Activated CD4-positive, alpha-beta T cell treated with anti-CD3 and anti-CD28 coated beads, Interleukin-10, Interleukin-2, amounts not matched to agents 100 ng/mL and 50 ng/mL, durations not matched to agents 16 hours and 8 hours (primary cell): ENCODE measurements at places on chromosomes 1 and 21.

DNA sequence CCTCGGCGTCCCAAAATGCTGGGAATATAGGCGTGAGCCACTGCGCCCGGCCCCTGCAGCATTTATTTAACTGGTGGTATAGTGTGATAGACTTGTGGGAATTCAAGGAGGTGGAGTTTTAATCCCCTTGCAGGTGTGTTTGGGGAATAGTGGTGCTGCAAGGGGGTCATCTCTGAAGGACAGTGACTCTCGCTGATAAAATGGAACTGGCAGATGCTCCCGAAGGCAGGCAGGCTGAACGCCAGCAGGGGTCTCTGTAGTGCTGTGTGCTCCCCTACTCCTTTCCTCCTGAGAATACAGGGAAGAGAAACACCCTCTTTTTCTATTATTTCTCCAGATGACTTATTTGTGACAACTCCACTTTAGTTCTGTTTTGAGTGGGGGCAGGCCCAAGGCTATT lies 4.0 kb downstream of the OSCP1 start:
- peak; percentile 58 for DNase-seq

GRCh38 chr21:38611277-38611676 lies 113.0 kb upstream of the ERG start:
- no peak for DNase-seq

DNA sequence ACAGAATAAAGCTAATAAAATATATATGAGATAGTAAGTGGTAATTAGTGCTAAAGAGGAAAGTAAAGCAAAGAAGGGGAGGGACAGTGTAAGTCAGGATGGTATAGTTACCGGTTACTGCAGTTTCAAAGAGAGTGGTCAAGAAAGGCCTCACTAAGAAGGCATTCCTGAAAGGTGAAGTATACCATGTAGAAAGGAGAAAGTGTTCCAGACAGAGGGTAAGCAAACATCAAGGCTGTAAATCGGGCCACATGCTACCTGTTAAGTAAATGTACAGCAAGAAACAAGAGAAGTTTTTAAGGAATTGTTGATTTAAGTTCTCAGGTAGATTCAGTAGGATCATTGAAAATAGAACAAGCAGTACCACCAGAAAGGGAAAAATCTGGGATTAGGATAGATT lies 9.7 kb downstream of the DESI2 start:
- DNase-seq, result no peak

- DNase-seq, result no peak
These were observed 31.7 kb upstream of the BACE2 start for GRCh38 chr21:41136286-41136685.

DNA sequence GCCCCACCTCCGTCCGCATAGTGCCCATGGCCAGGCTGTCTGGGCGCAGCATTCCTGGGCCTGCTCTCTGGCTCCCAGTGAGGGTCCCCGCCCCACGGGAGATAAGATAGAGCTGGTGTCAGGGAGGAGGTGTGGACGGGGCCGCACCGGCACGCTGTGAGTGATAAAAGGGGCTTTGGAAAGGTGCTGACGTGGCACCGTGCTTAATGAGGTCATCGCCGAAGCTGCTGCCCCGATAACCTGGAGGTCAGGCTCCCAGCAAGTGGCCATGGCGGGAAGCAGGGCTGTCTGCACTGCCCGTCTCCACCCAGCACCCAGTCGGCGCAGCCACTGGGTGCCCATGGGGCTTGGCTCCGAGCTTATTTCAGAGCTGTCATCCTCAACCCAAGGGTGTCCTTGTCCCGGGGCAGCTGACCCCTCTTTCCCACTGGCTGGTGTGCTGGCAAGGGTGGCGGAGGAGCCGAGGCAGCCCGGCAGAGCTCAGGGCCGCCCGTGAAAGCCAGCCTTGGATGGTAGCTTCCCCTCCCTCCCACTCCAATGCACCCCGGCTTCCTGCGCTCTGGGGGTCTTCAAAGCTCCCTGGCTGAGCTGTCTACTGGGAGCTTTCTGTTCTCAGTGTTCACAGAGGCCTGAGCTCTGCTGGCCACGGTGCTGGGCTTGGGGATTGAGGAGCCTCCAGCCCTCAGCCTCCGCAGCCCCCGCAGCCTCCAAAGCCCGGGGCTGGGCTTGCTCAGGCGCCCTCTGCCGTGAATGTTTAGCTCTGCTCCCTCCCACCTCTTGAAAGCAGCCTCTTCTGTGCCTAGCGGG lies 105.1 kb upstream of the ARHGEF16 start:
- DNase-seq, result no peak

GRCh38 chr1:197961933-197962332 lies 44.8 kb downstream of the LHX9 start:
- DNase-seq, result peak; percentile 17

- DNase-seq, result peak; percentile 42
These were observed 16.2 kb downstream of the TTC39A start for GRCh38 chr1:51313961-51314777.

- peak; percentile 69 for DNase-seq
These were observed 14.7 kb upstream of the CFAP126 start for GRCh38 chr1:161382214-161383019.

GRCh38 chr21:46564391-46564790 lies 40.5 kb downstream of the S100B start:
- DNase-seq, result no peak

DNA sequence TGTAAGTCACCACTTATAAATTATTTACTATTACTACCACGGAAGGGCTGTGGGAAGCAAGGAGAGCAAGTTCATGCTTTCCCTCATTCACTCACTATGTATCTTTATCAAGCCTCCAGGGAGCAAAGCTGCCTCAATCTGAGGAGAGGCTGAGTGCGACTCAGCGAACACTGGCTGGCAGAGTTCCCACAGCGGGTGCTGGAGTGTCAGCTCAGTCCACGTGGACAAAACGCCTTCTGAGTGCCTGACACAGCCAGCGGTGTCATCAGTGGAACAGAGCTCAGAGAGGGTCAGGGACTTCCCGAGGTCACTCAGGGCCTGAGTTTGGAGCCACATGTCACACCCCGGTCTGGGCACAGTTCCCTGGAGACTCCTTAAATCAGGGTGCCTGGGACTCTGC lies 16.9 kb downstream of the MATN1 start:
- no peak for DNase-seq

GRCh38 chr21:16302851-16303282 lies 573.1 kb downstream of the USP25 start:
- DNase-seq, result no peak

DNA sequence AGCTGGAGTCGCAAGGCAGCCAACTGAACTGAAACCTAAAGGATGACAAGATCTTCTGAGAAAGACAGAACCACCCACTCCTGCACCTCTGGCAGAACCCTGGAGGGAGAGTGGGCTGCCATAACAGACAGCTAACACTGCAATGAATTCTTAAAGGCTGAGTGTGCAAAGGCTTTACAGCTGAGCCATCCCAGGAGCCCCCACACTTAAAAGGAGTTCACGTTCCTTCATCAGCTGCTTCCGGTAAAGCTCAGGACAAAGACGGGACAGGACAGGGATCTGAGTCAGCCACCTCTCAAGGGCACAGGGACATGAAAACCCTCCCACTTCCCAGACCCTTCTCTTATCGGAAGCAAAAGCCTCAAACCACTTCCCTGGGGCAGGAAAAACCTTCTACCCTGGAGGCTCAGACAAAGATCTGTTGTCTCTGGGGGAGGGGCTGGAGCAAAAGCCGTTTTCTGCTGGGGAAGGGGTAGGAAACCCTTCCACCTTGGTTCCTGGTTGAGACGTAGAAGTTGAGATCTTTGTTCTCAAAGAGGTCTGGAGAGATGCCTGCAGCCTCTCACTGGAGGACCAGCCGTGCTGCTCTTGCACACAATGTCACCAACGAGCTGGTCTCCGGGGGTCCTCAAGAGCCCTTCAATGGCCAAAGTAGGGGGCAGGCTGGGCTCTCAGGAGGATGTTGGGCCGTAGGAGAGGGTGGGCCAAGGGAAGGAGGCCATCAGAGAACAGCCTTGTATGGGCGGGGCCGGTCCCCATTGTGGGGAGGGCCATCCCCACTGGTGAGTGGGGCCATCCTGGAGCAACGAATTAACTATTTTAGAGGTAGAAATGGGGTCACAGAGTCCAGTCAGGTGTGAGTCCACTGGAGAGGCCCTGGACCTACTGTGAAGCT lies 452.4 kb downstream of the PTPRU start:
- DNase-seq, result peak; percentile 70

DNA sequence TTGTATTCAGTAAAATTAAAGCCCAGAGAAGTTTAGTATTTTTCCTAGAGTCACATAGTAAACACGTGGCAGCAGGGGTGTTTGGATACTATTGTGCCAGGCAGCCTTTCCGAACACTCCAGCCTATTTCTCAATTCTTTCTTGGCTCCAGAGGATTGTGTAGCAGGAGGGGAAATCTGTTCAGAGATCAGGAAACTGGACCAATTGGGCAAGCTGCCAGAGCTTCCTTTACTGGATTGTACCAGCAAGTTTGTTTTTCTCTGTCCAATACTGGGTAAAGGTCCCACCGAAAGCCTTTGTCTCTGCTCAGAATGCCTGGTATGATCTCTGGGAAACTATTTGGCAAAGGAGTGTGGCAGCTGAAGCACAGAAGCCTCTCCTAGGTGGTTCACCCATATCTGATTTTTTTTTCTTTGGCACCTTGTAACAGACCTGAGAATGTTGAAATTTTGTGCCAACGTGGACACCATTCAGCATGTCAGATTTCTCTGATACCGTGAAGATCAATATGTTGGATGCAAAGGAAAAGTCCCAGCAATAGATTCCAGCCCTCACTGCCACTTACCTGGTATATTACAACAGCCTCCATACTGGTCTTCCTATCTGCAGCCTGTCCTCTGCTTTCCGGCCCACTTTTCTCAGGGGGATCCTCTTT lies 126.2 kb downstream of the FGGY start:
- DNase-seq, result no peak

DNA sequence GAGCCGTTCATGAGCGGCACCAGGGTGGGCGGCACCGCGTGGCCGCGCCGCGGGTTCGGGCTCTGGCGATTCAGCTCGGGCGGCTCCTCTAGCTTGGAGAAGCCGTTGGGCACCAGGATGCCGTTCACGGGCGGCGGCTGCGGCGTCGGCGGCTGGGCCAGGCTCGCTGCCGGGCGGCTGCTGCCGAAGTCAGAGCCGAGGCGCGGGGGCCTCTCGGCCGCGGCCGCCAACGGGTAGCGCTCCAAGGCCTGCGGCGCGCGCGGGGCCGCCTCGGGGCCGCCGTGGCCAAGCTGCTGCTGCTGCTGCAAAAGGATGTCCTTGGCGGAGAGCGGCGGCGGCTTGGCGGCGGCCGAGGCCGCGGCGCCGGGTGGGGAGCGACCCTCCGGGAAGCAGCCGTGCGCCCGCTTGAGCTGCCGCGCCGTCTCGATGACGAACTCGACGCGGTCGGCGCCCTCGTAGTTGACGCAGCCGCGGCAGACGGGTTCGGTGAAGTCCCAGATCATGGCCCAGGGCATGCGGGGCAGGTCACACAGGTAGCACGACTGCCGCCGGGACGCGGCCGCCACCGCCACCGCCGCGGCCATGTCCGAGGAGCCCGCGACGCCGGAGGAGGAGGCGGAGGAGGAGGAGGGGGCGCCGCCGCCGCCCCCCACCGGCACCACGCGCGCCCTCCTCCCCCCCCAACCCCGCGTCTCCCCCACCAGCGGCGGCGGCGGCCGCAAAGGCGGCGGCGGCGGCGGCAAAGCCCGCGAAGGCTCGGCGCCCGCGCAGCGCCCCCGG lies 877 bp downstream of the IRF2BP2 start:
- DNase-seq, result peak; percentile 75

- DNase-seq, result no peak
These were observed 21.2 kb downstream of the PRRX1 start for GRCh38 chr1:170685166-170685565.

DNA sequence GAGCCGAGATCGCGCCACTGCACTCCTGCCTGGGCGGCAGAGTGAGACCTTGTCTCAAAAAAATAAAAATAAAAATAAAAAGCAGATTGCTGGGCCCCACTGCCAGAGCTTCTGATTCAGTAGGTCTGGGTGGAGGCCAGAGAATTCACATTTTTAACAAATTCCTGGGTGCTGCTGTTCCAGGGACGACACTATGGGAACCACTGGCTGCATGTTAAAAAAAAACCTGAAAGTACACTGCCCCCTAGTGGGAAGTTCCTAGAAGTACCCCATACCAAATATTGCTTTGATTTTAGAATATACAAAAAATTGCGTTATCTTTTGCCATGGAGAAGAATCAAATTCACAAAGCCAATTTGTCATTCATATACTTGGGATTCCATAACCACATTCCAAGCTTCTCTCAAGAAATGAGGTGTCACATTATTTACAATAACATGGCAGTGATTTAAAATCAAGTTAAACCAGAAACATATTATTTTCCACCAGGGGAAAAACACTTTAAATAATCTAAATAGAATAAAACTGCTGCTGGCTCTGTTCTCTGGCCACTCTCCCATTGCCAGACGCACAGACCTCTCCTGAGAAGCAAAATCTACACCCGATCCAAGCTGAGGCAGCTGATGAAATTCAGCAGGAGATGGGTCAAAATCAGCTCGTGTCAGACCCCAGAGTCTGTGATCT lies 27.4 kb downstream of the SYF2 start:
- peak; percentile 28 for DNase-seq
